ENCODE measurements at places on chromosomes 4 and X. TPM values are rescaled to one million over a fixed set of nuclear protein-coding genes. Genes with fewer than 3 reads are reported as not detected.

The HPSE gene
- 15.4 TPM for total RNA-seq

The JCHAIN gene
- total RNA-seq: 21.1 TPM

The CENPU gene
- total RNA-seq: 16.5 TPM

GRCh38 chr4:46931981-46932380 is 22.9 kb upstream of the COX7B2 start:
- ATAC-seq: no peak

DNA sequence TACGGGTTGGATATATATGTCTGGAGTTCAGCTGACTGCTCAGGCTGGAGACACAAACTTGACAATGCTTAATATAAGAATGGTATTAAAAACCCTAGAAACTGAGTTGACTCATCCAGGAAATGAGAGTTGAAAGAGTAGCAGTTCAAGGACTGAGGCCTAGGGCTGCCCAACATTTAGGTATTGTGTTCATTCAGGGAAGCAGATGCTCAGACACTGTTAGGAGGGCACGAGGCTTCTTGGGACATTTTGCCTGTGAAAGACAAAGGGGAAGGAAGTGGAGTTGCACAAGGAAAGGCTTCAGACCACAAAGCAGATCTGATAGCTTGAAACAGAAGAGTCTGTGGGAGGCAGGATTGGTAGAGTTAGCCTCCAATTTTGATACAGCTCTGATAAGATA is 52.0 kb upstream of the HS3ST1 start:
- peak; percentile 77 for ATAC-seq

DNA sequence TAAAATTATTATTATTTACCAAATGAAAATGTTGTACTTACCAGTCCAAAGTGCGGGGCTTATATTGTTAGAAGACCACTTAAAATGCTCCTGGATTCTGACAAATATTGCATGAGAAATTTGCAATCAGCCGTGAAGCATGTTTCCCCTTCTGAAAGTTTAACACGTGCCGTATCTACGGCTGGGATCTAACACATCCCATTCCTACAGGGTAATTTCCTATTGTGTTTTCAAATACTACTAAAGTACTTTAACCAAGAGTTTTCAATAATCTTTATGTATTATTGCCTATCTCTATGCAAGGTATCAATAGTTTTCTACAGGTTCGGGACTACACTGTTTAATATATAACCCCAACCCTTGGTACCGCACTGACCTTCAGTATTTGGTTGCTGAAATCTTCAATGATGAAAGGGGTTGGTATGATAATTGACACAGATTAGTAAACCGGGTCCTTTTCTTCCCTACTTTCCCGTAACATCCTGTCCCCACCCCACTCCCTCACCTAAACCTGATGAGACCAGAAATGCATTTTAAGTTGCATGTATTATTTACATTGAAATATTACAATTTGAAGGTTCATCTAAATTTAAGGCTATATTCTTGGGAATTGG is 795 bp upstream of the BRWD3 start:
- ATAC-seq: no peak

DNA sequence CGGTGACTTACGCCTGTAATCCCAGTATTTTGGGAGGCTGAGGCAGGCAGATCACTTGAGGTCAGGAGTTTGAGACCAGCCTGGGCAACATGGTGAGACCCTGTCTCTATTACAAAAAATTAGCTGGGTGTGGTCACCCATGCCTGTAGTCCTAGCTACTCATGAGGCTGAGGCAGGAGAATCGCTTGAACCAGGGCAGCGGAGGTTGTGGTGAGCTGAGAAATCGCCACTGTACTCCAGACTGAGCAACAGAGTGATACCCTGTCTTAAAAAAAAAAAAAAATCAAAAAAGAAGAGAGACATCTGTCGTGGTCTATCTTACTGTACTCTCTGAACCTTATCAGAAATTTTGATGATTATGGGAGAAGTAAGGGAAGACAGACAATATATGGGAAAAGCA is 144.3 kb downstream of the CAMK2D start:
- no peak for ATAC-seq
